ENCODE measurements at places on chromosomes 3 and 15. TPM values are rescaled to one million over a fixed set of nuclear protein-coding genes. Genes with fewer than 3 reads are reported as not detected.

The CCDC39 gene
- total RNA-seq: not detected

DNA sequence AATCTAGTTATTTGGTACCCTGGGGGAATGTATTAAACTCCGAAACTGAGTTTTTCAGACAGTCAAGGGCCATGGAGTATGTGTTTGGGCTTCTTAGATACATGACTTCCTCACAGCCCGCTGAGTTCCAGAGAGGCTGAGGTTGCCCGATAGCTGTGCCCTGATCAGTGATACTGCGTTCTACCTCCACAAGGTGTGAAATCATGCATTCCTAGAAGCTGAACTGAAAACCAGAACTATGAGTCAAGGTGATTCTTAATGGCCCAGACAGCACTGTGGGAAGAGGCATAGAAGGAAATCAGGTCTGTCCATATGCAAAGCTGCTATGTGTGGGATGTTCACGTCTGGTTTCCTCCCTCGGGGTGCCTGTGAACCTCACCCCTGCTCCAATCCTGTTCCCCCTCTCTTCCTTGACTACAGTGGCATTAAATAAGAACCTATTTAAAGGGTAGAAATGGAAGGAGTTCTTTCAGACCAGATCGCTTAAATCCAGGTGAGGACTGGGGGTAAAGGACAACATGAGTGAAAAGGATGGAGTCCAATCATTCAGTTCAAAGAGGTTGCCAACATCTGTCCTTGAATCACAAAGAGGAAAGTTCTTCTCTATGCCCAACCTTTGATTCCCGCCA lies 74.3 kb downstream of the MYO1E start:
- DNase-seq: no peak

GRCh38 chr3:50168388-50168787 lies 13.3 kb downstream of the SEMA3F start:
- no peak for DNase-seq

The CHRNA5 gene
- total RNA-seq: 12.7 TPM

The UROC1 gene
- not detected for total RNA-seq

The HDGFL3 gene
- 155 TPM for total RNA-seq

DNA sequence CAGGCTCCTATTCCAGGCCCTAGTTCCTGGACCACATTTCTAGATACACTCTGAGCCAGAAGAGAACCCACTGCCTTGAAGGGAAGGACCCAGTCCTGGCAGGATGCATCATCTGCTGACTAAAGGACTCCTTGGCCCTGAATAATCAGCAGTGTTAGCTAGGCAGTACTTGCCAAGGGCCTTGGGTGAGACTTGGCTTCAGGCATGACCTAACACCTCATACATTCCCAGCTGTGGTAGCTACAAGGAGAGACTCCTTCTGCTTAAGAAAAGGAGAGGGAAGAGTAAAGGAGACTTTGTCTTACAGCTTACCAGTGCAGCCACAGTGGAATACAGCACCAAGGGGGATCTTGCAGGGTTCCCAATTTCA lies 26.4 kb downstream of the PEAK1 start:
- DNase-seq: no peak

GRCh38 chr3:114364806-114365654 lies 71.2 kb downstream of the TIGIT start:
- no peak for DNase-seq

- DNase-seq: no peak
Measured at GRCh38 chr3:49914906-49915305, 11.2 kb upstream of the MST1R start.

The WDR76 gene
- total RNA-seq: 25.2 TPM

- DNase-seq: no peak
Measured at GRCh38 chr3:78761126-78761525, 1006.7 kb downstream of the ROBO1 start.

The UPK1B gene
- total RNA-seq: not detected

The NOX5 gene
- 0.07 TPM for total RNA-seq

The ITGA11 gene
- total RNA-seq: 0.18 TPM

The PLSCR5 gene
- not detected for total RNA-seq

DNA sequence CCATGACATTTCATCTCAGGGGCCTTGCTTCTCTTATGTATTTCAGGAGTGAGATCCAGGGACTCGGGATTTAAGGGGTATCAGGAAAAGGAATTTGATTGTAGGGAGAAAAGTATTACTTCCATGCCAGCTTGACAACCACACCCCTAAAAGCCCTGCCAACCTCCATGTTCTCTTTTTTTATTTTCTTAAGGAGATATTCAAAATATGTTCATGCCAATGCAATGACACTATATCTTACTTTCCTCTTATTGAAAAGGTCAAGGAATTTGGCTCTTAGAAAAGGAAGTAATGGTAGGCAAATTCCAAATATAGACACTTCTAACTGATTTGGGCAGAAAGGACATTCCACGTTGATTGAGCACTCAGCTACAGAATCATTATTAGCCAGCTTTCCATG lies 407.5 kb upstream of the NECTIN3 start:
- DNase-seq: peak; percentile 21

Measured in endothelial cell of umbilical vein (primary cell).